ENCODE measurements at places on chromosomes 7 and 10.

- no peak for DNase-seq
These were observed 75.8 kb downstream of the OR13A1 start for GRCh38 chr10:45239642-45240041.

GRCh38 chr10:31014161-31014875 lies 17.3 kb downstream of the ZNF438 start:
- no peak for DNase-seq

GRCh38 chr7:157432957-157433576 lies 96.3 kb downstream of the DNAJB6 start:
- peak; percentile 54 for DNase-seq

- DNase-seq = no peak
These were observed 779 bp downstream of the IFIT2 start for GRCh38 chr10:89302625-89303024.

DNA sequence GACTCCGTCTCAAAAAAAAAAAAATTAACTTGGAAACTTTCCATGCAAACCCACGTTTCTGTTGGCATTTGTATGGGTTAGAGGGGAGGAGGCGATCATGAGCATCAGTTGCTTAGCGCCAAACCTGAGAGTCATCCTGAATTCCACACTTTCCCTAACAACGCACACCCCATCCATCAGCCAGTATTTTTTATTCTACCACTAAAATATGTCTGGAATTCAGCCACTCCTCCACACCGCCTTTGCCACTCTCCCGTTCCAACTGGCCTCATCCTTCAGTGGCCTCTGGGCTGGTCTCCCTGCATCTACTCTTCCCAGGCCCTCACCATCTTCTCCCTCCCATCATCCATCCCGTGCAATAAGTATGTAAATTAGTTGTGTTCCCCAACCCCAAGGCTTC lies 4.7 kb upstream of the LMBR1 start:
- DNase-seq = no peak

- no peak for DNase-seq
These were observed 51.2 kb downstream of the ANKIB1 start for GRCh38 chr7:92296880-92297445.

GRCh38 chr7:139540203-139540602 lies 16.7 kb downstream of the CLEC2L start:
- no peak for DNase-seq

All from activated T-cell treated with anti-CD3 and anti-CD28 coated beads for 4 hours (primary cell).